ACHN (cell line): ENCODE measurements at places on chromosomes 5 and 9.

- no peak for DNase-seq
Observed at GRCh38 chr9:93679536-93680442, 103.4 kb downstream of the PHF2 start.

- no peak for DNase-seq
Observed at GRCh38 chr5:10393491-10393890, 40.0 kb downstream of the MARCHF6 start.

DNA sequence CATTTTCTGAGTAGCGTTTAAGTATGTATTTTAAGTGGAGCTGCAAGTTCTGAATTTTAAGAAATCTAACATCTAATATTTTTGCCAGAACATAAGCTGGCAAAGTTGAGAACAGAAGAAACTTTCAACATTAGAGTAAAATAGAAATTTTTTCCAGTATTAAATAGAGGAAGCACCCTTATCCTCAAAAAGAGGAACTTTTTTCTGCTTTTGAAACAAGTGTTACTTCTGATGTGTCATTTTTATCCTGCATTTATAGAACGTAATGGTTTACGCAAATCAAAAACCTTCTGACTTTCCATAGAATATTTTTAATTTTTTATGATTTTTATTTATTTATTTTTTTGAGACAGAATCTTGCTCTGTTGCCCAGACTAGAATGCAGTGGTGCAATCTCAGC is 21.8 kb downstream of the ZBED3 start:
- DNase-seq: no peak

- DNase-seq: no peak
Observed at GRCh38 chr9:80651044-80651443, 1038.3 kb downstream of the TLE1 start.

- peak; percentile 80 for DNase-seq
Observed at GRCh38 chr5:181187500-181188213, 17.3 kb downstream of the TRIM7 start.

DNA sequence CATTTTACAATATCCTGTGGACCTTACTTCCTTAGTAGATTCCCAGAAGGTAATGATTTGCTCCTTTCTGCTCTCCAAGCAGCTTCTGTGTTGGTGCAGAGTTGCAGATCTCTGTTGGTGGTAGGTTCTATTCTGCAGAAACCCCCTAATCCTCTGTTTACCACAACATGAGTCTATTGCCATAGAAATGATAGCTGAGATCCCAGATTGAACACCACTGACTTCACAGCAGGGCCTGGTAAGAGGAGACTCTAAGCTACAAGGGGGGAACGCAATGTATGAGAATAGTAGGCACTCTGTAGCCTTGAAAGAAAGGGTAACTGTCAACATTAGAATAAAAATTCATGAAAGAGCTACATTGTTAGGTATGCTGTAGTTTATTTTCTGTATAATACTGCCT is 59.5 kb downstream of the MUSK start:
- no peak for DNase-seq

- no peak for DNase-seq
Observed at GRCh38 chr5:1973391-1974013, 90.8 kb upstream of the IRX4 start.

DNA sequence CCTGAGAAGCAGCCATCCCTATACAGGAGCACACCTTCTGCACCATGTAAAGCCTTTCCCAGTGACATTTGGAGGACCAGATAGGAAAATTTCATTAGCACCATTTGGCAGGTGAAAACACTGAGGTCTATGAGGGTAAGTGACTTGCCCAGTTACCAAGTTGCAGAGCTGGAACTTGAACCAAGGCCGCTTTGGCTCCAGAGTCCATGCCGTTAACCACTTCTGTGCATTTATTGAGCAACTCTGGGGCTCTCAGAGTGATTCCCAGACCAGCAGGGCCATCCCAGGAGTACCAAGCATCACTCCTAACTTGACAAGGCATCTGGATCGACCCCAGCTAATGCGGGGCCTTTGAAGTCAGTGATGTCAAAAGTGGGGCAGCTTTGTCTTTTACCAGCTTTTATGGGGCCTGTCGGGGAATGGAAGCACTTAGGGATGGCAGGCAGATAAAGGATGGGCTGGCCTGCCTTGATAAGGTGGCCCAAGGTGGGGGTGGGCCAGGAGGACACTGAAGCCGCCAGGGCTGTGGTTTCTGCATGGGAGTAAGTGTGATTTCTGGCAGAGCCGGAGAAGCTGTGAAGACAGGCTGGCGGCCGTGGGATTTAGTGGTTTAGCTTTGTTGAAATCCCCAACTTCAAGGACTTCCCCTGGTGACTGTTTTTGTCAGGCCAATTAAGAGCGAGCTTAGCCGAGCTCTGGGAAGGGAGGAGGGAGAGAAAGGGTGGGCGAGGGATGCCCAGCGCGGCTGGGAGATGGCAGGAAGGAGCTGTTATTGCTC is 127.3 kb downstream of the MACROH2A1 start:
- DNase-seq: no peak

GRCh38 chr5:61256474-61256873 is 75.6 kb upstream of the ZSWIM6 start:
- DNase-seq: no peak

- no peak for DNase-seq
Observed at GRCh38 chr9:137211532-137211931, 6.0 kb downstream of the NDOR1 start.

GRCh38 chr5:50343715-50344114 is 97.4 kb downstream of the EMB start:
- no peak for DNase-seq

DNA sequence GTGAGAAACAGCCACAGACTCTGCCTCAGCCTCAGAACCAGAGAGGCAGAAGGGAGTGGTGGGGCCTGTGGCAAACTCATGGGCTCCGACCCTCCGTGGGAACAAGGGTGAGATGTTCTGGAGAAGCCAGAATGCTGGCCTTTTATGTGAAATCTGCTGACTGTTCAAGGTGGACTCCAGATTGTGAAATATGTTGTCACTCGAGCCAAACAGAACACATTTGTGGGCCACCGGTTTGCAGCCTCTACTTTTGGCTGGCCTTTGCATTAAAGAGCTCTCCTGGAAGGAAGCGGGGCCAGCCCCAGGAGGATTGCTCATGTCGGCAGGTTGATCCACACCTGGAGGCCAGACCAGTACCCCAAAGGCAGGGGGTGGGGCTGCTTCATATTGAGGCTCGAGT is 62.4 kb downstream of the ERGIC1 start:
- no peak for DNase-seq

GRCh38 chr9:91160181-91160580 is 201.5 kb downstream of the AUH start:
- no peak for DNase-seq

- DNase-seq: peak; percentile 57
Observed at GRCh38 chr5:14036947-14037346, 92.5 kb upstream of the DNAH5 start.

DNA sequence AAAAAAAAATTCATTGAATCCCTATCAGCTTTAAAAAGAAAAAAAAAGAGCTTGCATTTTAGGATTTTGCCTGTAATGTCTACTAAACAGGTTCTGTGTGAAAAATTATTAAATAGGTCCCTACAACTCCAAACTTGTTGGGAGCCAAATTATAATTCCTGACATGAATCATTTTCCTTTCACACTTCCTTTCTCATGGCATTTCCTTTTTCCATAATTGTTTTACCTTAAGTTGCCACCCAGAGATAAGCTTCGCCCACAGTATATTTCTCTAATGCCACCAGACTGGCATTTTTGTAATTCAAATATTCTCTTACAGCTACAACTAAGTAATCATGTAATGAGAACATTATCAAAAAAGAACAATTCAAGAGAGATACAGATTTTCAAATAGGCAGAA is 348.8 kb downstream of the EFNA5 start:
- no peak for DNase-seq

GRCh38 chr9:38362852-38363588 is 29.5 kb upstream of the ALDH1B1 start:
- DNase-seq: peak; percentile 58

- DNase-seq: no peak
Observed at GRCh38 chr5:169190849-169191248, 110.1 kb downstream of the SLIT3 start.

- DNase-seq: no peak
Observed at GRCh38 chr5:126939887-126940286, 90.5 kb downstream of the MARCHF3 start.

- DNase-seq: no peak
Observed at GRCh38 chr5:125103459-125103858, 357.0 kb upstream of the ZNF608 start.

- DNase-seq: no peak
Observed at GRCh38 chr9:72428329-72428728, 63.3 kb upstream of the ZFAND5 start.

GRCh38 chr9:32427111-32427873 is 42.8 kb downstream of the ACO1 start:
- DNase-seq: peak; percentile 16

GRCh38 chr5:158903006-158903405 is 196.7 kb downstream of the EBF1 start:
- DNase-seq: no peak

- DNase-seq: no peak
Observed at GRCh38 chr9:7613931-7614330, 185.6 kb downstream of the DMAC1 start.
